ENCODE measurements at places on chromosomes 5 and 9.

GRCh38 chr5:39505363-39505762, 80.6 kb upstream of the DAB2 start:
- DNase-seq: no peak

GRCh38 chr9:94937214-94937903, 210.9 kb downstream of the AOPEP start:
- DNase-seq: no peak

- DNase-seq: no peak
Observed at GRCh38 chr5:28430565-28431178, 1392.3 kb upstream of the CDH9 start.

GRCh38 chr9:129377931-129378661, 200.0 kb upstream of the IER5L start:
- DNase-seq: no peak

DNA sequence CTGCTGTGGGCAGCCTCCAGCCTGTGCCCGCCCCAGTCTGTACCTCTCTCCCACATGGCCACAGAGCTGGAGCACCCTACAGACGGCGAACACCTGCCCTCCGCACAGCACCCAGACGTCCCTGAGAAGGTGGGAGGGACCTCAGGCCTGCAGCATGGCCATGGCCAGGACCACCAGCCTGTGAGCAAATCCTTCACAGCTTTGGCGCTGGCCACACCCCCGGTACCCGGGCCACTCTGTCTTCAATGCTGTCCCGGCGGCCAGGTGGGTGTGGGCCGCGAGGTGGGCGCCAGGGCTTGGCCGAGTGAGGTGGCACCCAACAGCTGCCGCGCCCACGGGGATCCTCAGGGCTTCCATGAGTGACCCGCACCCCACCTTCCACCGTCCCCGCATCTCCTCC, 18.7 kb downstream of the NOTCH1 start:
- no peak for DNase-seq

DNA sequence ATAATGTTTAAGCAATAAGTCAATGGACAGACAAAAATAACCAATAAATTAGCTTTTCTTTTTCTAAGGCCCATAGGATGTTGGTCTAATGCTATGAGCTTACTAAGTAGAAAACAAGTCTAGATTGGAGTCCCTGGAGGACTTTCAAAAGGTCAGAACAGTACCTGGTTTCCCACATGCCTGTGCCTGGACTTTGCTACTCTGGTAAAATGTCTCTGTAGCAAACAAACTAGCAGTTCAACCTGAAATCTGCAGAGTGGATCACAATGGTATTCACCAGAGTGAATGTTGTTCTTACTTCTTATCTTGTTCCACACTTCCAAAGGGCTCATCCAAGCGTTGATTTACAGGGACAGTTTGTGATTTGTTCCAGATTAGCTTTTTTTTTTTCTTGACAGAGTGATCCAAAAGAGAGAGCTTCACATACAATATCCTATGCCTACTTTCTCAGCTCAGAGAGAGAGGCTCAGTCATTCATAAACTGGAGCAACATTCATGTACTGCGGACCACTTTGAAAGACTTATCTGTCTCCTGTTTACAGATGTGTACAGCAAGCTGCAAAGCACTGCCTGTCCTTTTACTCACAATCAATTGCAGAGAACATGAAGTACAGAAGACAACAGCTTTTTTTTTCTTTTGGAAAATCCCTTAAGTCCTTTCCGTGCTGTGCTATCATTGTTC, 466.1 kb downstream of the SPATA31D1 start:
- DNase-seq: no peak

- no peak for DNase-seq
Observed at GRCh38 chr5:112689155-112689909, 48.4 kb upstream of the APC start.

DNA sequence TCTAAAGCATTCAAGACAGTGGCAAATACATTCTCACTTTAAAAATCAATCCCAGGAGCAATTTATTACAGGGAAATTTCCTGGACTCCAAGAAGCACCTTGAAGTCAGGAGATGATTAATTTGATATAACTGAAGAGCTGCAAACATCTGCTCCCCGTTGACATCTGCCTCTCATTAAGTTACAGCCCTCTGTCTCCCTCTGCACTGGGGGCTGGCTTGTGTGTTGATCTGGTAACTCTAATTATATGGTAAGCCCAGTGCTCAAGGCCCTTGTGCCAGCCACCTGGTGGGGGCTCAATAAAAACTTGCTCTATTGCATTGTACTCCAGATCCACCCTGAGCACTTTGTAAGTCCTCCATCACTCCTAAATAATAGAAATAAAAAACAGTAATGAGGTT, 131.1 kb upstream of the ZNF462 start:
- no peak for DNase-seq

- DNase-seq: no peak
Observed at GRCh38 chr5:121968910-121969607, 7.3 kb downstream of the SRFBP1 start.

- no peak for DNase-seq
Observed at GRCh38 chr5:158383486-158383885, 524.5 kb upstream of the CLINT1 start.

DNA sequence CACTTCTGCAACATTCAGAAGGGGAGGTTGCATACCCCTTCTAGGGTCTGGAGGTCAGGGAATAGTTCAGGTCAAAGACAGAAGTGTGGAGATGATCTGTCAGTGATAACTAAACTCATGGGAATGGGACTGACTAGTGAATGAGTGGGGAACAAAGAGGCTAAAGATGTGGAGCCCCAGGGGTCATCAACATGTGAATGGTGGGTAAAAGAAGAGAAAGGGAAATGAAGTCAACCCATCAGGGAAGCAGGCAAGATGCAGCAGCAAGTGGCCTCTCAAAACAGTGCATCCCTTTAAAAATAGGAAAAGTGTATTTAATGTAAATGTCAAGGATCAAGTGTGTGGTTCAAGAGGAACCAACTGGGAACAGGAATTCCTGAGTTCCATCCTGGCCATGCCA, 69.9 kb downstream of the PLPPR1 start:
- DNase-seq: no peak

GRCh38 chr9:98922721-98923435, 20.8 kb upstream of the COL15A1 start:
- no peak for DNase-seq

DNA sequence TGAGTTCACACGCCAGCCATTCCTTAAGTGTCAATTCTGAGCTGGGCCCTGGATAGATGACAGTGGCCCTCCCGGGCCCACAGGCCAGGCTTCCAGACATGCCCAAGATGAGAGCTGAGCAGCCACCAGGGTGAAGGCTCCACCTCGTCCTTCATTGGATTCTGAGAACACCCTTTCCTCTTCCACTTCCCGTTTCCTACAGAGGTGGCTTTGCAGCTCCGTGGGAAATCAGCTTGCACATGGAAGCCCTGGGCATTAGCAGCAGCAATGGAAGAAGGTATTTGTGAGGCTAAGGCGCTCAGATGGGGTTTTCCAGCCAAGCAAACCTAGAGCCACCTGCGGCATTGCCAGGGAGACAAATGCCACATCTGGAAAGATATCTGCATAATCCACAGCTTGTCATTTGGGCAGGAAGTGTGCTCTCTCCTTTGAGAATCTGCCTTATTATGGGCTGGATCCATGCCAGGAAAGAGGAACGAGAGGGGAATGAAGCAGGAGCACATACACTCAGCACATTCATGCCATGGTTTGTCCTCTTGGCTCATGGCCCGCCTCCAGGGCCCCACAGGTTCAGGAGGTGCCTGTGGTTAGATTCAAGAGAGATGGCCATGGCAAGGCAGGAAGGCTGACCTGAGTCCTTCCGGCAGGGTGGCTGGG, 34.1 kb downstream of the CFAP77 start:
- no peak for DNase-seq

DNA sequence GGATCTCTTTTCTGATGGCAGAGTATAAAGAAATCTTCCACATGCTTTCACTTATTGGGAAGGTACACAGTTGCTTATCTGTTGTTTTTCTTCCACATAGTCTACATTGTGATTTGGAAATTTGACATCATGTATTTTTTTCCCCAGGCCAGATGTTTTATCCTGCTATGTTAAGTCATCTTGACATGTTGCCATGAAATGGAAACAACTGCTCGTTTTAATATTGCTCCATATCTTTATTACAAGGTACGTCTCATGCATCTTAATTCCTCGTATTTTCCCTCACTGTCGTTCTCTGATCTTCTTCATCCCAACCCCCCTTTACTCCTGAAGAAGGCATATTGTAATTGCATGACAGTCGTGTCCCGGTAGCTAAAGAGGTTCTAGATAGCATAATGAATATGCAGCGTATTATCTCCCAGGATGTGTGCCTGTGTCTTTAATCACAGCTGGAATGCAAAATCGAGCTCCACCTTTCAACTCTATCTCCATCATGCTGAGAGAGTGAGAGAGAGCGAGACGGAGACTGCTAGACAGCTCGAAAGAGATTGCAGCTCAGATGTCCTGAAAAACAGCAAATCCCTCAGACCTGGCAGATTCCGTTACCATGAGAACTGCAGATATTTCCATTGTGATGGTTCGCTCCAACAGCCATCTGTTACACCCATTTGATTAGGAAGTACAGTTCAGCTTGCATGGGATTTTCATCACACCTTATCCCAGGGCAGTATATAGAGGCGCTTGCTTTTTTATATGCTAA, 281.7 kb downstream of the TMEM38B start:
- no peak for DNase-seq

DNA sequence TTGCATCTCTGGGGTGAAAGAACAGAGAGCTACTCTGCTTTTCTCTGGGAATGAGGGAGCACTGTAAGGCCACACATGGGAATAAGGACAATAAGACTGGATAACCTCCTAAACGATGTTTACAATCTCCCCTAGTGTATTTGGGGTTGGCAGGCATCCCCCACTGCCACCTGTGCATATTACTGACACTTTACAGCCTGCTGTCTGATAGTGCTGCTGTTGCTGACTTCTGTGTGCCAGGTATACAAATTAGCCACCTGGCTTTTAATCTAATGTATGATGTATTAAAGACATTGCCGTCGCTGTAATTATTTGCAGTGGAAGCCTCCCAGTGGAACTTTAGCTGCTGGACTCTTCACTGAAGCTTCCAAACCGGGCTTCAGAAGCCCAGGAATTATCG, 4.4 kb upstream of the SHISAL2B start:
- DNase-seq: no peak

DNA sequence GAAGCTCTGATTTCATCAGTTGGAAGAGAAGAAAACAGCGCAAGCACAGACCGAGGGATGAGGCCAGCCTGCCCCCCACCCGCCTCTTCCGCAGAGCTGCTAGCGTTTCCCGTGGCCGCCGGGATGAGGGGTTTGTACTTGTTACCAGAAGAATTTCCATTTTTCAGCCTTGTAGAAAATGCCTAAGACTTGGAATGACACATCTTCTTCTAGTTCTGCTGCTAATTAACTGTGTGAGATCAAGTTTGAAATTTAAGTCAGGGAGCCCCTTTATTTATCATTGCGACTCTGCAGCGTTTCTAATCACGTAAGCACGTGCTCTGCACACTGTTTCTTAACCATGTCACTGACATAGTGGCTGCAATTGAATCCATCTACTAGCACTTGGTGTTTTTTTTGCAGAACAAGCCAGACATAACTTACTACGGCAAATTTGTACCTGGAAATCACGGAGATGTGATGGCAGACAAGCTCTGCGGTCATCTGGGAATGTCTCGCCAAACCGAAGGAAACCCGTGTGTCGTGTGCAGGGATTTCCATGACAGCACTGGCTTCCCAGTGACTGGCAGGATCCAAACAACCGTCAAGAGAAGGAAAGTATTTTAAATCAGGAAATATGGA, 41.8 kb upstream of the ROR2 start:
- no peak for DNase-seq

GRCh38 chr5:128649192-128649591, 111.1 kb upstream of the FBN2 start:
- no peak for DNase-seq

DNA sequence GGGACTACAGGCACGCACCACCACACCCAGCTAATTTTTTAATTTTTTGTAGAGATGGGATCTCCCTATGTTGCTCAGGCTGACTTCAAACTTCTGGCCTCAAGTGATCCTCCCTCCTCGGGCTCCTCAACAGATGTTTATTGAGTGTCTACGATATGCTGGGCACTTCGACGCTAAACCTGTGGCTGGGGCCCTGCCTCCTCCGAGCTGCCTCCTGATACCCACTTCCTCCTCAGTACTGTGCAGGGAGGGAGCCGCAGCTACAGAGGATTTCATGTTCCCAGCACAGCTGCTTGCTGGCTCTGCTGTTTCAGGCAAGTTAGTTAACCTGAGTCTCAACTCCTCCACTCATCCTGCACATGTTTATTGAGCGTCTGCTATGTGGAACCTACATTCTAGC, 9.6 kb downstream of the AIF1L start:
- DNase-seq: no peak

- no peak for DNase-seq
Observed at GRCh38 chr5:137641148-137641547, 94.7 kb downstream of the KLHL3 start.

- no peak for DNase-seq
Observed at GRCh38 chr5:150487199-150488061, 20.5 kb upstream of the NDST1 start.

- DNase-seq: peak; percentile 53
Observed at GRCh38 chr9:134099123-134099761, 31.4 kb upstream of the BRD3 start.

- no peak for DNase-seq
Observed at GRCh38 chr5:32182463-32183063, 8.4 kb upstream of the GOLPH3 start.

DNA sequence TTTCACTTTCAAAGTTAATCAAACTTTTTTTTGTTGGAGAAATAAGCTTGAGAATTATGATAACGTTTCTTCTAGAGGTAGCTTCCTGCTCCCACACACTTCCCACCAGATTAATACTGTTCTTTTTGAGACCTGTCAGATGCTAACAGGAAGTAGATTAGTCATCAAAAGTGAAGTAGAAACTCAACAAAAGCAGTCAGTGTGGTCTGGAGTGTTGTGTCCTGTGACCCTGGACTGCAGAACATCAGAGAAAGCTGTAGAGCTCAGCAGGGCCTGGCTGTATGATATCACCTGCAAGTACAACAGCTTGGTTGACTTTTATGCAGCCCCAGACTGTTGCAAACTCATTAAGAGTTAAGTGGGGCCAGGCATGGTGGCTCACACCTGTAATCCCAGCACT, 495.7 kb upstream of the CYLC2 start:
- DNase-seq: no peak

DNA sequence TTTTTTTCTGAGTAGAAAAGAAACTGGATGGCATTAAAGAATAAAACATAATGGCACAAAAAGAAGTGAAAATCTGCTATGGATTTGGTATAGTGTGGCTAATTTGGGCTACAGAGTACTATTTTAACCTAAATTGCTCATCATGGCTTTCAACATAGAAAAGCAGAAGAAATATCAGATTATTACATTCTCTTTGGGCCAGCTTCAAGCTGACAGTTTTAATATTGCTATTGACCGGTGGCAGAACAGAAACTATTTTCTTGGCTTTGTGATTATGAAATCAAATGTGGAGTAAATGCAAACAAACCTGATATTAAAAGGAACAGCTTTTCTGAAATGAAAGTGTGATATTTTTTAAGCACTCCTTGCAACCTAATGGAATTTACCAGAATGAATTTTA, 301.5 kb downstream of the EPB41L4A start:
- no peak for DNase-seq
